Type B pancreatic cell (in vitro differentiated cells): ENCODE measurements at places on chromosomes 3 and 15. TPM values are rescaled to one million over a fixed set of nuclear protein-coding genes. Genes with fewer than 3 reads are reported as not detected.

HGD gene
- 10.4 and 14.0 TPM in 2 replicates for total RNA-seq

NPTN gene
- 89.6 and 98.6 TPM in 2 replicates for total RNA-seq

WDR53 gene
- 16.9 and 17.1 TPM in 2 replicates for total RNA-seq

PEX5L gene
- 1.1 and 2.4 TPM in 2 replicates for total RNA-seq

GRCh38 chr3:108117241-108117775 lies 26.5 kb upstream of the CD47 start:
- no peaks in the 10 kb centered on the region for H3K27me3 ChIP-seq
- H3K27ac ChIP-seq, result no peak overlapping the region
- no peak for DNase-seq
- no peaks in the 10 kb centered on the region for H3K36me3 ChIP-seq

- H3K4me3 ChIP-seq, result no peak overlapping the region
- H3K36me3 ChIP-seq, result peaks cover 3% of the 10 kb centered on the region
- H3K27me3 ChIP-seq, result no peaks in the 10 kb centered on the region
- no peaks in the 10 kb centered on the region for H3K4me1 ChIP-seq
Observed at GRCh38 chr3:81545572-81545971, 215.9 kb downstream of the GBE1 start.

GRCh38 chr3:42839616-42840015 lies 30.4 kb downstream of the ACKR2 start:
- no peaks in the 10 kb centered on the region for H3K36me3 ChIP-seq
- H3K27ac ChIP-seq, result no peak overlapping the region
- H3K4me3 ChIP-seq, result no peak overlapping the region
- H3K27me3 ChIP-seq, result peaks cover 16% of the 10 kb centered on the region
- no peak for DNase-seq

GRCh38 chr15:44720460-44721176 lies 9.3 kb downstream of the B2M start:
- no peaks in the 10 kb centered on the region for H3K27me3 ChIP-seq
- H3K27ac ChIP-seq, result no peak overlapping the region
- peaks cover 14% of the 10 kb centered on the region for H3K36me3 ChIP-seq
- no peak for DNase-seq
- H3K4me1 ChIP-seq, result no peaks in the 10 kb centered on the region

DNA sequence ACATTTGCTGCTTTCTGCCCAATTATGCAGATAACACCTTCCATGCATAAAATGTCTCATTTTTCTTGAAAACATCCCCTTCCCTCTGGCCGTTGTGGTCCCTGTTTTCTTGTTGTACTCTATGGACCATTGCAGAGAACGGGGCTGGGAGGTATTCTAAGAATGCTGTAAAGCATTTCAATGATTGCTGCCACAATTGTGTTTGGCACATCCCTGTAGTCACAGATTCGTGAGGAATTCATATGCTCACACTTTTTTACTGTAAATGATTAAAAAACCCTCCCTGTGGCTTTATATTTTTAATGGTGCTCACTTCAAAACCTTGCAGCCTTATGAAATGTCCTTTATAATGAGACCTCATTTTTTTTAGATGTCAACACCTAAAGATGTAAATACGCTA lies 207.2 kb upstream of the GBE1 start:
- no peaks in the 10 kb centered on the region for H3K4me1 ChIP-seq
- H3K27ac ChIP-seq, result no peak overlapping the region
- H3K27me3 ChIP-seq, result no peaks in the 10 kb centered on the region
- no peak overlapping the region for H3K4me3 ChIP-seq

- DNase-seq, result no peak
- peaks cover 16% of the 10 kb centered on the region for H3K4me1 ChIP-seq
- no peaks in the 10 kb centered on the region for H3K27me3 ChIP-seq
- no peak overlapping the region for H3K4me3 ChIP-seq
- no peak overlapping the region for H3K27ac ChIP-seq
Observed at GRCh38 chr15:84731774-84732173, 15.8 kb upstream of the SEC11A start.

GRCh38 chr3:70248856-70249255 lies 63.6 kb downstream of the MDFIC2 start:
- no peak overlapping the region for H3K27ac ChIP-seq
- no peak overlapping the region for H3K4me3 ChIP-seq
- peaks cover 3% of the 10 kb centered on the region for H3K4me1 ChIP-seq
- DNase-seq, result no peak
- H3K27me3 ChIP-seq, result no peaks in the 10 kb centered on the region

DNA sequence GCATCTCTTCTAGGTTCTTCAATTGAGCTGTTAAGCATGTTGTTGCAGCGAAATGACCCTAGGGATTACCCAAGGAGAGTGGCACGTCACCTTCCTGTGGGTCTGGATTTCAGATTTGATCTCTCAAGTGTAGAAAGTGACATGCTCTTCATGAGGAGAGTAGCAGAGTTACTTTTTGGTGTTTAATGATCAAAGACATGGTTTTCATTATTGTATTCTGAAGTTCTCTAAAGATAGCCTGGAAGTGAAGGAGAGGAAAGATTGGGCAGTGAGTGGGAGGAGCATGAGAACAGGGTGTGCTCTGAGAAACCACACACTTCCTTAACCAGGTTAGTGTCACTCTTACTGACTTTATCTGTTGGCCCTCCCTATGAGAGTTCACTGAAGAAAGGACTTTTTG lies 153.6 kb downstream of the AKAP13 start:
- no peak for DNase-seq
- no peak overlapping the region for H3K27ac ChIP-seq
- H3K36me3 ChIP-seq, result peaks cover 29% of the 10 kb centered on the region
- H3K27me3 ChIP-seq, result no peaks in the 10 kb centered on the region
- H3K4me3 ChIP-seq, result no peak overlapping the region

- no peaks in the 10 kb centered on the region for H3K4me1 ChIP-seq
- H3K4me3 ChIP-seq, result no peak overlapping the region
- H3K27me3 ChIP-seq, result no peaks in the 10 kb centered on the region
- no peak overlapping the region for H3K27ac ChIP-seq
Observed at GRCh38 chr3:154730186-154730585, 300.2 kb upstream of the GPR149 start.

DNA sequence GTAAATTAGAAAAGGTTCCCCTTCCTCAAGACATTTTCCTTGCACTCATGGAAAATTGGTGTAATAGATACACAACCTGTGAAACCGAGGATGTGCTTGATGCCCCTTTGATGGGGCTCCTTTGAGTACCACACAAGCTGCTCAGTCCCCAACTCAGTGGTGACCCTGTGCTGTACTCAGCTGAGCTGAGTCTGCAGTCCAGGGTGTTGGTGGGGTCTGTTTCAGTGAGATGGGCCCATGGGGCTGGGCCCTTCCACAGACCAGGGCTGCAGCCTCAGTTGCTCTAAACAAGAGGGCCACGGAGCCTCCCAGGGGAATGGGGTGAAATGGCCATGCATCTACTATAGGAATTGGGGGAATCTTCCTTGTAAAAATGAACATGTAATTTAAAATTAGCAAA lies 39.3 kb downstream of the KY start:
- H3K27ac ChIP-seq, result no peak overlapping the region
- DNase-seq, result no peak
- no peaks in the 10 kb centered on the region for H3K36me3 ChIP-seq
- no peaks in the 10 kb centered on the region for H3K4me1 ChIP-seq
- no peak overlapping the region for H3K4me3 ChIP-seq

DNA sequence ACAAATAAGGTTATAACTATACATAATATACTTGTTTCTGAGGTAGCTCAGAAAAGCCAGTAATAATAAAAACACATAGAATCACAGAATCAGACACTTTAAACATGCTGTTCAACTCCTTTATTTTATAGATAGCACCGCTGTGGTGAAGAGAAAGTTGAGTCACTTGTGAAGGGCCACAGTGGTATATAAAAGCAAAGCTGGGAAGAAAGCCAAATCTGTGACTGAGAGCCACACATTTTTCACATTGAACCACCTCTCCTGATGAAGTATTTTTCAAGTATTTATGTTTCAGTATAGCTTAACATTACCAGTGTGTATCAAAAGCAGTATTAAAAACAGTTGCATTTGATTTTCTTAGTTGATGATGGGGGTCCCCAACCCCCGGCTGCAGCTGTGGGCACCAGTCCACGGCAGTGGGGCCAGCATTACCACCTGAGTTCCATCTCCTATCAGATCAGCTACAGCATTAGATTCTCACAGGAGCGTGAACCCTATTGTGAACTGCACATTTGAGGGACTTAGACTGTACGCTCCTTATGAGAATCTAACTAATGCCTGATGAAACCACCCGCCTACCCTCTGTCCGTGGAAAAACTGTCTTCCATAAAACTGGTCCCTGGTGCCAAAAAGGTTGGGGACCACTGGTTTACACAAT lies 46.2 kb downstream of the TBL1XR1 start:
- H3K36me3 ChIP-seq, result peaks cover 16% of the 10 kb centered on the region
- H3K4me1 ChIP-seq, result peaks cover 38% of the 10 kb centered on the region
- no peak overlapping the region for H3K4me3 ChIP-seq
- no peak for DNase-seq
- peak overlapping the region; percentile 63 for H3K27ac ChIP-seq

GRCh38 chr3:126432361-126433104 lies 37.8 kb downstream of the CFAP100 start:
- no peaks in the 10 kb centered on the region for H3K4me1 ChIP-seq
- DNase-seq, result no peak
- H3K36me3 ChIP-seq, result peaks cover 5% of the 10 kb centered on the region
- no peaks in the 10 kb centered on the region for H3K27me3 ChIP-seq

DNA sequence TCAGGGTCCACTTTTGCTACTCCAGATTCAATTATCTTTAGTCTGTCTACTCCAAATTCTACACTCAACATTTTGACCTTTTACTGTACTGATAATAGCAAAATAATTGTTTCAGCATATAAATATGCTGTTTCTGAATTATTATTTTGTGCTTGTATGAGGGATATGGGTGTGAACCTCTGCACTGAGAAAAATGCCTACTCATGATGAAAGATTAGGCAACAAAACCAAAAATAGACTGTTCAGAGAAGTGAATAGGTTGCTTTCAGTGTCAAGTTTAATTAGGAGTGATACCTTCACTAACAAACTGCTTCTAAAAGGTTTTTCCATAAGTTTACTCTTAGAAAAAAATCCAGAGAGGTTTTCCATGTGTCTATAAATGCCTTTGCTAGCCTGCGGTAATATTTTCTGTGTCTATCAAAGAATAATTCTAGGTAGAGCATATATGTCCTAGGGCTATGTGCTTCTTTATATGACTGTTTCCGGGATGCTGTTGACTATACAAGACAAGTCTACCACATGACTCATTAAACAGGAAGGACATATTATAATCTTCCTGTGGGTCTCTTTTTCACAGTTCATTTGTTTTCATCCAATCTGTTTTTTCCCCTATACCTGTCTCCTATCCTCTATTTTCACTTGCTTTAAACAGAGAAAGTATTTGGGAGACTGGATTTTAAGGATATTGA lies 218.5 kb upstream of the TTC14 start:
- H3K27ac ChIP-seq, result no peak overlapping the region
- H3K4me1 ChIP-seq, result peaks cover 4% of the 10 kb centered on the region

DNA sequence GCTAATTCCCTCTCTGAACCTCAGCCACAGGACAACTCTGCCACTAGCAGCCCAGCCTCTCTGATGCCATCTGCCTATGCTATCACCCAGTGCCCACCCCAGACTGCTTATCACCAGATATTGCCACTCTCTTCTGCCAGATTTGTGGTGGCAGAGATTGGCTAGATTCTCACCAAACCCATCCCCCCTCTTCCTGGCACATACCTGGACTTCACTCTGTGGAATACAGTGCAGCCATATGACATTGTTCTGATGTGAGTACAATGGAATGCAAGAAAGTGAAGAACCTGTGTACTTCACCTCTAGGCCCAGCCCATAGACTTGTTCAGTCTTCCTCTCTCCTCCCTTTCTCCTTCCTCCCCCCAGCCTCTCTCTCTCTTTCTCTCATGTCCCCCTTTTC lies 46.9 kb upstream of the NTRK3 start:
- DNase-seq, result no peak
- no peaks in the 10 kb centered on the region for H3K4me1 ChIP-seq
- no peaks in the 10 kb centered on the region for H3K36me3 ChIP-seq
- peaks cover 7% of the 10 kb centered on the region for H3K27me3 ChIP-seq
- no peak overlapping the region for H3K27ac ChIP-seq
- no peak overlapping the region for H3K4me3 ChIP-seq

DNA sequence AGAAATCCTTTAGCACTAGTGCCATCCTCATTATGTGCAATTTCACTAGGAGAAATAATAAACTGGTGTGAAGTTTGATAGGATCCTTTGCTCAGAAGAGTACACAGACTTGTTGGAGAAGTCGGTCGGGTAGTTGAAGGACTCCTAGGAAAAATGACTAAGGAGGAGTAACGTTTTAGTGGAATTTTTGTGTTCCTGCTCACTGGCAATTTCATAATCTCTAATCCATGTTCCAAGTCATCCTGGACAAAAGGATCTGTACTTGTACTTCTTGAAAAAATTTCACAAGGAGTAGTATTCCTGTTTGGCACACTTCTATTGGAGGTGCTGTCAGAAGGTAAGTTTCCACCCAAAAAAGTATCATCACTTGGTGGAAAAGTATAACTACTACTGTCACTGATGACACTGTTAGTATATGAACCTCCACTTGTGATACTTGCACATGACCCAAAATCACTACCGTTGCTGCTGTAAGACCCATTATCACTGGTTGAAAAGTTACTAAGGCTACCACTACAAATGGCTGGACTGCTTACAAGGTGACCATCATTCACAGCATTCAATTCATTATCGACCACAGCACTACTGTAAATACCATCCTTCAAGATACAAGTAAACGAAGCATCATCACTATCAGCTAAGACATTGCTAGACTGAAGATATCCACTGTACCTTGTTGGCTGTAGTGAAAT lies 77.4 kb downstream of the NEDD4 start:
- no peak overlapping the region for H3K27ac ChIP-seq
- no peaks in the 10 kb centered on the region for H3K27me3 ChIP-seq
- H3K36me3 ChIP-seq, result no peaks in the 10 kb centered on the region
- H3K4me3 ChIP-seq, result no peak overlapping the region
- peaks cover 7% of the 10 kb centered on the region for H3K4me1 ChIP-seq
- DNase-seq, result no peak

GRCh38 chr3:115666920-115667737 lies 43.8 kb downstream of the GAP43 start:
- no peak for DNase-seq
- no peaks in the 10 kb centered on the region for H3K27me3 ChIP-seq
- no peak overlapping the region for H3K4me3 ChIP-seq
- H3K4me1 ChIP-seq, result peaks cover 3% of the 10 kb centered on the region
- H3K36me3 ChIP-seq, result no peaks in the 10 kb centered on the region

DNA sequence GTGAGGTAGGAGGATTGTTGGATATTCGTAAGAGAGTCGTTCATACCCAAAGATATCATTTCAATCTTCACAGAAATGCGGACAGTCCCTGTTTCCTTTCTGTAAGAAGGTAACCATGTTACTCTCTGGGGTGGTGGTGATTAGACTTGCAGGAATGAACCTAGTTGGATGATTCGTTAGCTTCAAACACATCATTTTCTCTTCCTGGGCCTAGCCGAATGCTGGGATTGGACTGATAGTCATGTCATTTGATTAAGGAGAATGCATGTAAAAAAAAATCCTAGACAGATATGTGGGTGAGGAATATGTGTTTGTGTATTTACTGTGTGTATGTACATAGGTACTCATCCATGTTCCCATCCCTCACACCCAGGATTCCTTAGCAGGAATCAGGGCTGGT lies 12.4 kb downstream of the SLCO3A1 start:
- no peak overlapping the region for H3K27ac ChIP-seq
- no peaks in the 10 kb centered on the region for H3K27me3 ChIP-seq
- DNase-seq, result no peak
- no peaks in the 10 kb centered on the region for H3K36me3 ChIP-seq
- no peak overlapping the region for H3K4me3 ChIP-seq
